ENCODE measurements at places on chromosomes 4 and X.

- no peak for DNase-seq
Measured at GRCh38 chr4:148634476-148634875, 192.3 kb upstream of the NR3C2 start.

DNA sequence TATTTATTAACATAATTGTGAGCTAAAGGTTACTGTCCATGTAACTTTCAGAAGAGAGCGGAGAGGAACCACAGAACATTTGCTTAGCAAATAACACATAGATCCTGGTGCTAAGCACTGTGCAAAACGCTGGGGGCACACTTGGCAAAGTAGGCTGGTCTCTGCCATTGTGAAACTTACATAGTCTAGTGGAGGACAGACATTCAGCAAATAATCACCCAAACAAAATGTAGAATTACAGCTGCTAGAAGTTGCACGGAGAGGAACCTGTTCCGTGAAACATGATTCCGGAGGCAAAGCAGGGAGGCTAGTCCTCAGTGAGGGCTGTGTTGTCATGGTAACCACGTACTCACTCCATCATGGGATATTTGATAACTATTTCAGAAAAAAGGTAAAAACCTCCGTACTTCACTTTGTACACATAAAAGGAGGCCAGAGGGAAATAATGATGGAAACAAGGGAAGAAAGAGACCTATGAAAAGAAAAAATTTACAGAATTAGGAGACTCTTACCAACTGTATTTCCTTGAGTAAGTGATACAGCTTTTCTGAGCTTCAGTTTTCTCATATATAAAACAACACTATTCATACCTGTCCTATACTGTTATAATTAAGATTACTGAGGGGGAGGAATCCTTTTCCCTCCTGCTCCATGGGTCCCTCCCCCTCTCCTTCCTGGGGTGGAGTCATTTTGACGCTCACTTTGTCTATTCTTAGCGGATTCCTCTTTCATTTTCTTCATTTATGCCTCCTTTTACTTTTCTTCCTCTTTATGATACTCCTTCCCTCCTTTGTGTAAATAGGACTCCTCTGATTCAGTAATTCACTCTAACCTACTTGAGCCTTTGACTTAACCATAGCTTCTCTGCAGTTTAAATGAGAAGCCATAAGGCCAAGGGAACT, 825 bp upstream of the RASGEF1B start:
- DNase-seq = no peak

DNA sequence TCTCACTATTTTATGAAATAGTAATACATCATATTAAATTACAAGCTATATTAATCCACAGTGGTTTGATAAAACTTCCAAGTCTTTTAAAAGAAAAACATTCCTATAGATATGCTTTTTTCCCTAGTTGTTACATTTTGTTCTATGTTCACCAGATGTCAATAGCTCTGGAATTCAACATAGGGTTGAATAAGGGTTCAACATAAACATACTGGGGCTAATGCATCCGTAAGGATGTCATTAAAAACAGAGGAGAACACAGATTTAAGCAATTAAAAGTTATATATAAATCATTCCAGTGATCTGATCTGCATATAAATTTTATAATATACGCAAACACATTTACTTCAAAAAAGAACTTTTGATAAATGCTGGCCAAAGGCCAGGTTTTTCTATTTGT, 32.5 kb downstream of the SULT1B1 start:
- no peak for DNase-seq

- DNase-seq = no peak
Measured at GRCh38 chr4:845836-846251, 19.9 kb upstream of the CPLX1 start.

DNA sequence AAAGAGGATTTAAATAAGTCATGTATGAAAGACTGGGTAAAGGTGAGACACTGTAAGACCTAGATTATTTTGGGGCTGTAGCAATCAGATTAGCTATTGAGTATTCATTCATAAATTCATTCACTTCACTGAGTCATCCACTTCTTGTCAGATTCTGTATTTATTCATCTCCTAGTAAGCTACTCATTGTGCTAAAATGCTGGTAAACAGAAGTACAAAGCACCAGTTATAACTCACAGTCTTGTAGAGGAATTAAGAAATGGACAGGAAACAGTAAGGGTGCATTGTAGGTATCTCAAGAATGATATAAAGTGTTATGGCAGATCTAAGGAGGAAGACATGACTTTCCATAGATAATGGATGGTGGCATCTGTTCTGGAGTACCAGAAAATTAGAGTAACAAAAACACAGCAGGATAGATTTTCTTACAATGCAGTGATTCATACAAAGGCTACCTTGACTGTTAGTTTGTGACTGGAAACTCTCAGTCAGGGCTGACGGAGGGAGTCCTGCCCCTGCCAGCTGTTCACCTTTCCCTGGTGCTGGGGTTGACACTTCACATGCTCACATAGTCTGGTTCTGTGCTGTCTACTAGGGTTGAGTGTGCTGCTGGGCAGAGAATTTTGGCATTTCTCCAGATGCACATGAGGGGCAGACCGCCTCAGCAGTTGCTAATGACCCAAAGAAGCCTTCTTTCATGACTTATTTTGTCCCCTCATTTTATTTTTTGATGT, 26.5 kb upstream of the HAND2 start:
- no peak for DNase-seq

DNA sequence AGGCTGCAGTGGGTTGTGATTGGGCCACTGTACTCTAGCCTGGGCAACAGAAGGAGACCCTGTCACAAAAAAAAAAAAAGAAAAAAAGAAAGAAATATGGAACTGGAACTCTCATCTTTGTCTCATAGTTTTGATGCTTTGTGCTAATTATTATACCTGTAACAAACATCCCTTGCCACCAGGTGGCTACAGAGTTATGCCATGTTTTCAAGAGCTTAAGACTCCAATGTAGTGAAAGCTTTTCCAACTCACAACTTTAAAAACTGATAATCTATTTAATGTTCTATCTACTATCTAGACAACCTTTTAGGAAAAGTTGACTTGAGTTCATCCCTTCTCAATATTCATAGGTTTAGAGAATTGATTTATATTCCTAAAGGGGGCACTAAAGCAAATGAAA, 42.4 kb downstream of the HTR2C start:
- DNase-seq = no peak

GRCh38 chrX:138026211-138026610, 460.3 kb downstream of the ZIC3 start:
- no peak for DNase-seq

DNA sequence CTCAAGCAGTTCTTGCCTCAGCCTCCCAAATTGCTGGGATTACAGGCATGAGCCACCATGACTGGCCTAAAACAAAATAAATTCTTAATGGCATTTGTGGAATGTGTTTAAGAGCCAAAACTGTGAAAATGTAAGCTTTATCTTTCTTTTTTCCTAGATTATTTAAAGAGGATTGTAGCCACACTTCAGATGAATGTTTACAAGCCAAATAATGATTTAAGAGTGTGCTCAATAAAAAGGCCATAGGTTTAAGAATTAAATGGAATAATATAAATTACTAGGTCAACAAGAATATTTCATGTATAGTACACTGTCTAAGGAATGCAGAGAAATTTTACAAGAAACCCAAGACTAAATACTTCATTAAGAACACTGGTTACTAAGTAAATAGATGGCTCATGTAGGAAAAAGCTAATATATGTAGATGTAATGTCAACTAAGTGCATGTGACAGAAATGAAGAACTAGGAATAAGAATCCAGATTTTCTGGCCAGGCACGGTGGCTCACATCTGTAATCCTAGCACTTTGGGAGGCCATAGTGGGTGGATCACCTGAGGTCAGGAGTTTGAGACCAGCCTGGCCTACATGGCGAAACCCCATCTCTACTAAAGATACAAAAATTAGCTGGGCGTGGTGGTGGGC, 21.3 kb upstream of the UGDH start:
- no peak for DNase-seq

GRCh38 chr4:2923668-2924173, 39.5 kb downstream of the NOP14 start:
- no peak for DNase-seq

DNA sequence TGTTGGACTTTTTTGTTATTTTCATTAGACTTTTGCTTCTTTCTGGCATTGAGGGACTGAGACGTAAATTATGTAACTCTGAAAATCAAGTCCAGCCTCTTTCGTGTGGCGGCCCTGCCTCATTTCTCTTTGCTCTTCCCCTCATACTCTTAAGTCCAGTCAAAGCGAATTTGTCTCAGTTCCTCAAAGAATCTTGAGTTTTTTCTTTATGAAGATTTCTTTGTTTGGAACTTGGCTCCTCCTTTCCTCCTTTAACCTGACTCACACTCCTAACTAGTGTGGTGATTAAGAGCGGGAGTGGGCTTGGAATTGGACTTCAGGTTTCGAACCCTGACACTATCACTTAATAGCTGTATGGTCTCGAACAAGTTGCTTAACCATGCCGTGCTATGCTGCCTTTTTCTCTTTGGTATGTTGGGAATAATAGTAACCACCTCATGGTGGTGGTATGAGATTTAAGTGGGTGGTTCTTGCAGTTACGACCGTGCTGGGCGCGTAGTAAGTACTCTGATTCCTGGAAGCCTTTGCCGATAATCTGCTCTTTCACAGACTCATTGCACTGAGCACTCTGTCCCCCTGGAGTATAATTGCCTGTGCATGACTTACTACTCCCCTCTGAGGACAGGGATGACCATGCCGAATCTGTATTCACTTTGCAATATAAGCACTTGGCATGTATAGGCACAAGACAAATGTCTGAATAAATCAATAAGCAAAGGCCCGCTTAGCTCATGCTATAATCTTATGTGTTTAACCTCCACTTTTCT, 19.1 kb downstream of the FNIP2 start:
- no peak for DNase-seq

DNA sequence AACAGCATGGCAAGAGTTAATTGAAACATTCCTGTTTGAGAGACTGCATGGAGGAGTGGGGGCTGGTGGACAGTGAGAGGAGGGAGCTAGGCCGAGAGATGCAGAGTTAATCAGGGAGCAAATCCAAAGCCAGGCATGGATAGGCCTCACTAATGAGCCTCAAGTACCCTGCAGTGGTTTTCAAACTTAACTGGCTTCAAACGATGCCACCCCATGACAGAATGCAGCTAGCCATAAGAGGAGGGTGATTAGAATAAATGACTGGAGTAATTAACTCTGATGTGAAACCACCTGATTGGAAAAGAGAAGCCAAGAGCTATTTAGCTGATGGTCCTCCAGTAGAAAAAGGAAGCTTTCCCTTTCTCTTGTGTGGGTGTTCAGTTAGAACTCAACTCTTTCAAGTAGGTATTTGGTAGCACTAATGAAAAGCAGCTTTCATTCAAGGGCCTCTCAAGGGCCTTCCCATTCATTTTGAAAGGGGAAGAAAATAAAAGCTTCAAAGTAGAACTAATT, 215.4 kb upstream of the MAB21L2 start:
- DNase-seq = no peak

DNA sequence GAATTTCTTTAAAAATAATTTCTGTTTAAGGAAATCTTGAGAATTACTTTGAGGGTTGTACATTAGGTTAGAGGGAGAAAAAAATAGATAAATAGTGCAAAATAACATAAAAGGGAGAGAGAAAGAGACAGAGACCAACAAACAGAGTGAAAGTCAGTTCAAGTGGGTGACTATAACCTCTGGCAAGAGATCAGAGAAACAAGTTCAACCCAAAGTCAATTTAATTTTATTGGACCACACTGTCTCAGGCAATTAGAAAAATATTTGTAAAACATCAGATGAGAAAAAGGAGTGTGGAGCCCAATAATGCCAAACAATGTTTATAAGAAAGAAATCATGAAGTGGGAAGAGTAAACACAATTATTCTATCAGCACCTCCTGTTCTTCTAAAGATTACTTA, 143.5 kb upstream of the GYPA start:
- no peak for DNase-seq

DNA sequence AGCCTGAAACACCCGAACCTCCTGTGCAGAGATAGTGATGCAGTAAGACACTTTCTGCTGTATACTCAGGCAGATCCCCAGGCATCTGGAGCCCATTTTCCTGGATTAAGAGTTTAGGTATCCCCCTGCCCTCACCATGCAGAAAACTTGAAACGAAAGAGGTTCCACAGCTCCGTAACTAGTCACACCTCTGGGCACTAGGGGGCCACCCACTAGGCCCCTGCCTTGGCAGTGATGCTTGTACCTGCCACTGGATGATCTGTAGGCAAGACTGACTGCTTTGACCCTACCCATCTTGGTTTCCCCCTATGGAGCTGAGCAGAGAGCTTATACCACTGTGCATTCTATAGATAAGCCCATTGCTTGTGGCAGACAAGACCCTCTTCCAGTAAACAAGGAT, 940.6 kb downstream of the PCDH19 start:
- DNase-seq = no peak

DNA sequence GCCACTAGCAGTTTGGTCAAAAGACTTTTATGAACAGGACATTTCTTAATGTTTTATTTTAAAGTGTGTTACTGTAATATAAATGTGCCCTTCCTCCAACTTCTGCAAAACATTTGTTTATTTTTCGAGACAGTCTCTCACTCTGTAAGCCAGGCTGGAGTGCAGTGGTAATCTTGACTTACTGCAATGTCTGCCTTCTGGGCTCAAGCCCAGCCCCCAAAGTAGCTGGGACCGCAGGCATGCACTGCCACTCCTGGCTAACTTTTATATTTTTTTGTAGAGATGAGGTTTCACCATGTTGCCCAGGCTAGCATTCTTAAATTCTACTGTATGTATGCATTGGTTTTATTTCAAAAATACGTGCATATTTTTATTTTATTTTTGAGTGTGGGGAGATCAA, 1201.9 kb downstream of the STIM2 start:
- no peak for DNase-seq

- no peak for DNase-seq
Measured at GRCh38 chr4:87270144-87270543, 49.7 kb upstream of the KLHL8 start.

DNA sequence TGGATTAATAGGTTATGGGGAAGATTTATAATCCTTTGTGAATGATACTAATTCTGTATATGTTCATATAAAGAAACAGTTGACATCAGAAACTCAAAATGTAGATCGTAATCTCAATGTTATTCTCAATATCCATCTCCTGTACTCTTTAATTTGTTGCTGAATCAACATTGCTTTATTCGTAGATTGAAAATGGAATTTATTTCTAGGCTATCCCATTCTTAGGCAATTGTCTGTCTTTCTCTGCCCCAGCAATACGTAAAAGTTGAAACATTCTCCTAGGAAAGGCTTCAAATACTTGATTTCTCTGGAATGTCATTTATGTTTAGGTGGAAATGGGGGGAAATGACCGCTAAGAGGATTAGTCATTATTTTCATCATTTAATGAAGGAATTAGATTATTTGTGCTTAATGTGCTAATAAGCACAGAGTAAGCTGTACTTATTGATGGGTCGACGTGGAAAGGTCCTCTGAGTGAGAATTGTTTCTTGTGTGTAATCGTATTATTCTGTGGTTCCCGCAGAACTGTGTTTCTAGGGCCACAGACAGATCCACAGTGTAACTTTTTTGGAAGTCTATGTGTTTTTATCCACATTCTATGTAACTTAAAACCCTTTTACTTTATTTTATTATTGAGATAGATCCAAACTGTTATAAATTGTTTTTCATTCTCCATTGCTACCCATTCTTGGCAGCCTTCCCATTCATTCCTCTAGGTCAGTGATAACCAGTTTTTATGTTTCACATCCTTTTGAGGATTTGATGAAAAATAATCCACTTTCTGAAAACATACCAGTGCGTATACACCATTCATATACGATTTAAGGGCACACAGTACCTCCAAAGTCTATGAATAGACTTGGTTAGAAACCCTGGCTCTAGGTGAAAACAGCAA, 262.9 kb downstream of the ARHGAP10 start:
- no peak for DNase-seq

Measured in CD4-positive, alpha-beta T cell treated with Interferon gamma for 1 hour (primary cell).